SJCRH30 (cell line): ENCODE measurements at places on chromosomes 11 and 22. TPM values are rescaled to one million over a fixed set of nuclear protein-coding genes. Genes with fewer than 3 reads are reported as not detected.

Gene MS4A6E
- total RNA-seq, result not detected in 2 replicates

Gene MMP10
- total RNA-seq, result not detected in 2 replicates

Gene CPT1A
- total RNA-seq, result 0.02 and 0.51 TPM in 2 replicates

Gene FGF3
- total RNA-seq, result not detected in 2 replicates

Gene SLC6A5
- not detected in 2 replicates for total RNA-seq
